Lung microvascular endothelial cell (primary cell): ENCODE measurements at places on chromosomes 5 and 9.
A peak's percentile ranks its signal among the peaks of the same experiment; 100 is the strongest.

DNA sequence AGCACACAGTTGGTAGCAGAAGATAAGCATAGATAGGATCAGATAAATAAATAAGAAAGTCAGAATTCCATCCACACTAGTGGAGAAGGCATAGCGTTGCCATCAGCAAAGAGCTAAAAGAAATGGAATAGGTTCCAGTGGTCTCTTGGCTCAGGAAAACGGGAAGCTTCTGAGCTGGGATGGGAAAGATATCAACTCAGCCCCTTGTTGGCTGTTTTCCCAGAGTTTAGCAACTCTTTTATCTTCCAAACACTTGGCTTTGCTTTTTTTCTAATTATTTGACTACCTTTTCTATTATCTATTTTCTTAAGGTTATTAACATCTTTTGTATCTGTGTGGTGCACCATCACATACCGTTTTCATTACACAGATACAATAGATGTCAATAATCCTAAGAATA is 445.7 kb upstream of the TRPC7 start:
- no peak for DNase-seq

DNA sequence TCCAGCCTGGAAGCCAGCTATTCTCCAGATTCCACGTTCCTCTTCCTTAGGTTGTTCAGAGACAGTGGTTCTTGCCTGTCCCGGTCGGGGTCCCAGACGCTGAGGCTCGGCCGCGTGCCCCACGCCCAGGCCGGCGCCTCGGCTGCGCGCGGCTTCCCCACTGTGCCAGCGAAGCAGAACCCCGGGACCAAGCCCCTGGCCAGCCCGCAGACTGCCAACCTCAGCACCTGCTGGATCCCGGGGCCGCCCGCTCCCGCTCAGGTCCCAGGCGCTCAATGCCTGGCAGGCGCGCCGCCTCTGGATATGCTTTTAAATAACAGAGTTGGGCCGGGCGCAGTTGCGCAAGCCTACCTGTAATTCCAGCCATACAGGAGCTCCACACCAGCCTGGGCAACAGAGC is 195.5 kb downstream of the MAN2A1 start:
- DNase-seq, result no peak

- DNase-seq, result no peak
Measured at GRCh38 chr9:95608341-95608740, 91.6 kb upstream of the PTCH1 start.

DNA sequence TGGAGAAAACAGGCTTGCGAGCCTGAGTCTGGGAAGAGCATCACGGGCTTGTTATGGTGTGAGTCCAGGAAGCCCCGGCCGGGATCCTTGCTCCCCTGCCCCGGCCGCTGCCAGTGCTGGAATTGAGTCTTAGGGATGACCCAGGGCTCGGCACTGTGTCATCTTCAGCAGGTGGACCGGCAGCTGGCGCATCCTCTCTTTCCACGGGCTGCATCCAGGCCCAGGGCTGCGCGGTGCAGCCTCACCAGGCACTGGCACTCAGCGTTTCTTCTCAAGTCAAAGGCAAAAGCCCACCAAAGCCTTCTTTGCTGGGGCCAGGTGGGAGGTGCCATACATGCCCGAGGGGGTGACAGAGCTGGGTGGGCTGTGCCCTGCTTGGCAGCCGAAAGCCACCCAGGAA is 46.6 kb downstream of the COL5A1 start:
- DNase-seq, result no peak

GRCh38 chr5:87120518-87121303 is 147.0 kb upstream of the RASA1 start:
- DNase-seq, result peak; percentile 70
